ENCODE measurements at places on chromosomes 7 and 10.

DNA sequence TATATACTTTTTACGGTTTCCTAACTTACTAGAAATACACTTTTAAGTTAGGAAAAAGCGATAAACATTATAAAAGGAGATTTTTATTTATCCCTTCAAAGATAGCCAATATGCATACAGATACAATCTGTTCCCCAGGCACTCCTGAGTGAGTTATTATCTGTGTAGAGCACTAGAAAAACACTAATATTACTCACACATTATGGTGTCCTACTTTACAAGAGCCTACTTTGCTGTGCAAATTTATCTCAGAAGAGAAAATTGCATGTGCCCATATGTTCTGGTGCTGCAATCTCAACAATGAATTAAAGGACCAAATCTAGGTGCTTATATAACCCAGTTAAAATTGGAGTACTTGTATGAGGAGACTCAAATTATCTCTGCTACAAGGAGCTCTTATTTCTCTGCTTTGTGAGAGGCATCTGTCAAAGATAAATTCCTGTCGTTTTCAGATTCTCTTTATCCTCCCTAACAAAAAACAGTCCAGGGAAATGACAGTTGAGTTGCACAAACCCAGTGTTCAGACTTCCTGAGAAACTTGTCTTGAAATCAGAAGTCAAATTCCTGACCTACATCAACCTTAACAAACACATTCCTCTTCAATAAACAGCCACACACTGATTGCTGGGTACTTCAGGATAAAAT, 28.9 kb downstream of the CPA1 start:
- DNase-seq: peak; percentile 31

GRCh38 chr10:112235920-112236319, 47.3 kb upstream of the TECTB start:
- no peak for DNase-seq

- no peak for DNase-seq
Observed at GRCh38 chr7:123992913-123993518, 39.9 kb downstream of the TMEM229A start.

DNA sequence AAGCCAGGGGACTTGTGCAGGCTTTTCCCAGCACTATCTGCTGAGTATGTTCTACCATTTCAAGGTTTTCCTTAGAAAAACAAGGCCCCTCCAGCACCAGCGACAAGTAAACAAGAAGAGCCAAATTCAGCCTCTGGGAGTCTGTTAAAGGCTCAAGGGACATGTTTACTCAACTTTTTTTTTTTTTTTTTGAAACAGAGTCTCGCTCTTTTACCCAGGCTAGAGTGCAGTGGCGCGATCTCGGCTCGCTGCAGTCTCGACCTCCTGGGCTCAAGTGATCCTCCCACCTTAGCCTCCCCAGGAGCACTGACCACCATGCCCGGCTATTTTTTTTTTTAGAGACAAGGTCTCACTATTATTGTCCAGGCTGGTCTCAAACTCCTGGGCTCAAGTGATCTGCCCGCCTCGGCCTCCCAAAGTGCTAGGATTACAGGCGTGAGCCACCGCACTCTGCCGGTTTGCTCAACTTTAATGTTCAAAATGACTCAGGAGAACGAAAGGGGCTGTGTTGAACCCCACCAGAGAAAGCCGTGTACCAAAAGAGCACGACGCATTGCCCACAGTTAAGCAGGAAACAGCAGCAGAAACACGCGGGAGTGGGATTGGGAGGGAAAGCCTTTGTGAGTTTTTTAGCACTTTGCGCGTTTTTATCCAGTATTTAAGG, 772 bp downstream of the PRDX3 start:
- no peak for DNase-seq

- no peak for DNase-seq
Observed at GRCh38 chr10:47053081-47053798, 142.0 kb downstream of the PTPN20 start.

DNA sequence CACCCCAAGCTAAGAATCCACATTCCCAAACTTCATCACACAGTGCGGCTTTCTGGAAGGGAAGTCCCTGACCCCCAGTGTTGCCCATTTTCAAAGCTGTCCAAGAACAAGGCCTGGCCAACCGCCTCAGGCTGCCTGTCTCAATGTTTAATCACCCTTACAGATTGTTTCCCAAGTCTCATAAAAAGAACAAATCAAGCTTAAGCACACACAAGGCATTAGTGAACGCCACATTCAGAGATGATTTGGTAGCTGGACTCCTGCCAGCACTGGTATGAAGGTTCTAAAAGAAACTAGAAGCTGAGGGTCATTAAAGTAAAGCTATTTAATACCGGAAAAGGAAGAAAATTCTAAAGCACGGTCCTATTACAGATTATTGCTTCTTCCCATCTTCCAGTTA, 35.6 kb downstream of the C10orf90 start:
- DNase-seq: peak; percentile 11

DNA sequence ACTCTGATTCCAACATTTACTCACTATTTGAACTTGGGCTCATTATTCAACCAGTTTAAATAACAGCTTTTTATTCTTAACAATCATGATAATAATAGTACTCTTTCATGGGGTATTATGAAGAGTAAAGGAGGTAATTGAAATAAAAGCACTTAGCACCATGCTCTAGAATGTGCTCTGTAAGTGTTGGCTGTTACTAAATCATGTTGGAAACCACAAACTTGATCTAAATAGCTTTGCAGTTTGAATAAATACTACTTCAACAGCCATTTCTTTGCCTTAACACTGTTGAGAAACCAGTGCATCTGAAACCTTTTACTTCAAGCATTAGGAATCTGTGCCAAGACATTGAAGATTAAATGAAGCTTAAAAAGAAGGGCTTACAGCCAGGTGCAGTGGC, 7.9 kb upstream of the UPF2 start:
- DNase-seq: no peak

DNA sequence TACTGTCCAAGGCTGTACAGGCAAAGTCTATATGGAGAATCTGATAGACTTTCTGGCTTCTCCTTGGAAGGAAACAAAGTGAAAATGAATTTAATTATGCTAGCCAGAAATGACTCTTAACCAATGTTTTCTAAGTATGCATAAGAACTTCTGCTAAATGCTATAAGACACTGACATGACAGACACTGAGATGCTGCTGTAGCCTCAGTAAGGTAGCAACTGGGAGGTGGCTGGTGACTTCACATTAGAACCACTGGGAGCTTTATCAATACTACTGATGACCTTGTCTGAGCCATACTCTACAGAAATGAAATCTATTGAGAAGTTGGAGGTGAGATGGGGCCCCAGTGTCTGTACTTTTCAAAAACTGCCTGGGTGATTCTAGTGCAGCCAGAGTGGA, 188.6 kb downstream of the ZNF365 start:
- DNase-seq: no peak

DNA sequence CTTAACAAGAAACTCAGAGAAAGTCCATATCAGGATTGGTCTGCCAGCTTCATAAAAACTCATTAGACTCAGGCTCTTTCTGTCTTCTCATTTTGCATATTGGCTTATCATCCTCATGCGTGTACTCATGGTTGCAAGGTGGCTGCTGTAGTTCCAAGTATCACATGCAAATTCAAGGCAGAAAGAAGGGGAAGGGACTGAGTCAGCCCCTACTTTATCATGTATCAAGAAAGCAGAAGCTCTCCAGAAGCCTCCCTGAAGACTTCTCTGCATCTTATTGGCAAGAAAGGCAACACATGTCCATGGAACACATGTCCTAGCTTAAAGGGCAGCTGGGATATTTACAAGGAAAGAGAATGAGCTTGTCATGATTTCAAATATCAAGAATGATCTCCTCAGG, 19.4 kb upstream of the EZH2 start:
- DNase-seq: no peak

Measured in putamen (tissue), 1 donor.